ENCODE measurements at places on chromosomes 5 and 9. TPM values are rescaled to one million over a fixed set of nuclear protein-coding genes. Genes with fewer than 3 reads are reported as not detected.

DNA sequence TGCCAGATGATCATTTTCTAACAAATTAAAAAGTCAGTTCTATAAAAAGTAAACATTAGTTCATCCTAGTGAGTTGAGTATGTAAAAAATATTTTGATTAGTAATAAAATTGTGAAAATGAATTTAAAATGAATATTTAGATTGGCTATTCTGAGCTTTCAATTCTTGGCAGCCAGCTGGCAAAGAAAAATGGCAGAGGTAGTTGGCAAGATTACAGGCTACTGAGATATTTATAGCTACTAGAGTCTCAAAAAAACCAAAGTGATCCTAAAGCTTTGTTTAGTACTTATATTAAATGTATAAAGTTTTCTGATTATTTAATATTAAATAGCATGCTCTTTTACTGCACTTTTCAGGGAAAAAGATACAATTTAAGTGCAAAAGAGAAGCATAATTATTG is 25.0 kb downstream of the SGTB start:
- DNase-seq: no peak

- peak; percentile 63 for DNase-seq
These were observed 3.3 kb downstream of the SNAPC3 start for GRCh38 chr9:15426019-15426418.

GRCh38 chr5:160390787-160391696 is 8.8 kb downstream of the FAM200C start:
- no peak for DNase-seq

DNA sequence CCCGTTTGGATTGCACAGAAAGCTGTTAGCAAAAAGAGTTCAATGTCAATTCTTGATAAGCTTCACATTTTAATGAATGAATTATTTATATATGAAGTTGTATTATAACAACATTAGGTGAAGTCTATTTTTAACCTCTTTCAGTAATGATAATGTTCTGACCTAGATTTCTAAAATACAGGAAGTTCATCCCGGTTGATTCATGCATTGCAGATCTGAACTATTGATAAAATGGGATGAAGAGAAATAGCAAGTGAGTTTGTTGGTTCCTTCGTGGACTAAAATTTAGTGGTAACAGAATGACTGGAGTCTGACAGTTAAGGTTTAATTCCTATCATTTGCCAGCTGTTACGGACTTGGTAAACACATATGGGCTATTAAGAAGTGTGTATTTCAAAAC is 180.5 kb downstream of the PCSK1 start:
- DNase-seq: no peak

DNA sequence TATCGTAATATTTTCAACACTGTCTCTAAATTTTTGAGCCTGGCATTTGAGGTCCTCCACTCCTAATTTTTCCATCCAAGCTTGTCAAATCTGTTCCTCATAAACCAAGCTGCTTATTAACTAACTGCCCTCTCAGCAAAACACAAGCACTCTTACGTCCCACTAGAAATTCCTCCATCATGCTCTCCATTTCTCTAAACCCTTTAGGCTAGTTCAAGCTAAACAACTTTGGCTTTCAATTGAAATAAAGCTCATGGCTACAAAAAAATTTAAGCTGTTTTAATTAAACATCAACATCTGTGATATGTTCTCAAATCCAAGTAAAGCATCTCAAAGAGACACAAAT is 45.7 kb downstream of the RNF145 start:
- no peak for DNase-seq

GRCh38 chr5:160166973-160167623 is 47.8 kb upstream of the PWWP2A start:
- no peak for DNase-seq

DNA sequence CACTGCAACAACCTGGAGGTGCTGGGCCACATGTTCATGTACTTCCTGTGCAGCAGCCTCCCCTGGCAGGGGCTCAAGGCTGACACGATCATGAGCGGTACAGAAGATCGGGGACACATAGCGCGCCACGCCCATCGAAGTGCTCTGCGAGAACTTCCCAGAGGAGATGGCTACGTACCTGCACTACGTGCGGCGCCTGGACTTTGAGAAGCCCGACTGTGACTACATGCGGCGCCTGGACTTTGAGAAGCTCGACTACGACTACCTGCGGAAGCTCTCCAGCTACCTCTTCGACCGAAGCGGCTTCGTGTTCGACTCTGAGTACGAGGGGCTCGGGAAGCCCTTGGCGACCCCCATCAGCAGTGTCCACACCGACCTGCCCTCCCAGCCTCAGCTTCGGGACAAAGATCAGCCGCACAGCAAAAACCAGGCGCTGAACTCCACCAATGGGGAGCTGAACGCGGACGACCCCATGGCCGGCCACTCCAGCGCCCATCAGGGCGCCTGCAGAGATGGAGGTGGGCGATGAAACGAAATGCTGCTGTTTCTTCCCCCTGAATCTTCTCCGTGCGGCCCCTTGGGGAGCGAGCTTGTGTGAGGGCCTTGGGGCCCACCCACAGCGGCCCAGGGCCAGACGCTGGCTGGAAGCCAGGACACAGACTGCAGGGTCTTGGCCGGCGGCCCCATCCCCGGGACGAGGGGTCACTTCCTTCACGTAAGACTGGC is 56.5 kb downstream of the JAK2 start:
- peak; percentile 43 for DNase-seq

The PCSK1 gene
- total RNA-seq: 3.6 TPM

The GRM6 gene
- not detected for total RNA-seq

The LMNB1 gene
- total RNA-seq: 27.5 TPM

DNA sequence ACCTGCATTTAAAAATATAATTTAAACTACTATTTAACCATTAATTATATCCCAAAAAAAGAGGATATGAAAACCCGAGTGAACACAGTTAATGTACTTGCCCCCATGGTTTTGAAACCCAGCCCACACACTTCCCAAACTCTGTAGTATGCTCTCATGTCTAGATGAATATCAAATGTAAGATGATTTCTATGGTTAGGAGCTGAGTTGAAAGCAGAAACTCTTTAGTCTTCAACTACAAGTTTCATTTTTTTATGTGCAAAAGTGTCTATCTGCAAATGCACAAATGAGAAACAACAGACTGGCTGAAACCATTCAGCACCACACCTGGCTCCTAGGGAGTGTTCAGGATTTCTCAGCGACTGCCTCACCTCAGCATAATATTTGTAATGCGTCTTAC is 183.3 kb downstream of the SEMA5A start:
- DNase-seq: no peak

DNA sequence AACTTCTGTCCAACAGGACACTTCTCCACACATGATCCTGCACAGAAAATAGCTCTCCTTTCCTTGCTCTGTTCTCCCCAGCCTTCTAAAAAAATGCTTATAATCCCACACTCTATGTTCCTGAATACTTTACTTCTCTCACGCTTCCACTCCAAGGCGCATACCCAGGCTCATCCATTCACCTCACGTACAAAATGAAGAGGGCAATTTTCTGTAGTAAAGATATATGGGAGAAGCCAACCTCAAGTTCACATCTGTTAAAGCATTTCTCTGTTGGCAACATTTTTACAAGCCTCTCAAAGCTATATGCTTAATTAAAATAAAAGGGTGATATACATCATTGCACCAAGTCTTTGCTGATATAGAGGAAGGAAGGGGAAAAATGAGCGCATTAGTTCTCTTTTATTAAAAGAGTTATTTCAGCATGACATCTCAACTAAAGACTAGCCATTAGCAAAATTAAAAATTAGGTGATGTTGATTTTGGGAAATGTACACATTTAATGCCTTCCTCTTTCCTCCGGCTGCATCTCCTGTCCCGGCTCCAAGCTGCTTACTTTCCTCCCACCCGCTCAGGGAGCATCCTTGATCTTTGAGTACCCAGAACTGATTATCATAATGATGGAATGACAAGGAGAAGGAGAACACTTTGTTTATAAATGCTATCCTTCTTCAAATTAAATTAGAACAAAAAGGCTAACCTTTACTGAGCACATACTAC is 342.1 kb upstream of the PANK3 start:
- DNase-seq: no peak

The IFNB1 gene
- not detected for total RNA-seq

The PCDHGC4 gene
- total RNA-seq: 4.8 TPM

DNA sequence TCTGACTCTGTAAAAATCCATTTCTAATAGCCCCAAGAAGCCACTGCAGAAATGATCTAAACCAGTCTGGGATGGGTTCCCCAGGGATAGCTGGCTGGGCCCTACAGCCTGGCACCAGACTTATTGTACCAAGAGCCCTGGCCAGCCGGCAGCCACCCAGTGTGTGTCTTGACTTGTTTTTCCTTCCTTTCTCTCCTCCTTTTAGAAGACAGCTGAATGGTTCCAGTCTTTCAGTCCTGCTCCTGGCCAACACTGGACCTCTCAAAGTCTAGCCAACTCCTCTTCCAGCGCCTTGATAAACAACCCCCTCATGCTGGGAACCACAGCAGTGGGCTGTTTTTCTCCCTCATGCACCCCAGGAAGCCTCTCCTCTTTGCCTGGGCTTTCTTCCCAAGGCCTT is 34.1 kb downstream of the ATOX1 start:
- DNase-seq: no peak

DNA sequence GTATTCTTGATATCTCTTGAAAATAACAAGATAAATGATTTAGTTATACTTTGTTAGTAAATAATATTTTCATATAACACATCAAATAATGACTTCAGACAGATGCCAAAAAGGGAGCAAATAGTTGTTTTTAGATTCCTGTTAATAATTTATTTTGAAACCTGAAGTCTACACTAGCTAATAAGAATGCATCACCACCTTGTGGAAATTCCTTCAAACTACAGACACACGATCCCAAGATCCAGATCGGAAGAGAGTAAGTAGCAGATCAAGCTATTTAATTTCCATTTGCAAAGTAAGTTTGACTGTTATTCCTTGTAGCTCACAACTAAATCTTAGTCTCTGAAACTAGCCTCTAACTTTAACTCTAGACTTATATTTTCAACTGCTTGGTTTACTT is 35.5 kb upstream of the ISL1 start:
- no peak for DNase-seq

- no peak for DNase-seq
These were observed 46.2 kb downstream of the SKIC3 start for GRCh38 chr5:95508550-95508949.

GRCh38 chr9:116391306-116391900 is 237.8 kb downstream of the PAPPA start:
- no peak for DNase-seq

GRCh38 chr9:33082538-33083326 is 6.3 kb upstream of the SMU1 start:
- no peak for DNase-seq

DNA sequence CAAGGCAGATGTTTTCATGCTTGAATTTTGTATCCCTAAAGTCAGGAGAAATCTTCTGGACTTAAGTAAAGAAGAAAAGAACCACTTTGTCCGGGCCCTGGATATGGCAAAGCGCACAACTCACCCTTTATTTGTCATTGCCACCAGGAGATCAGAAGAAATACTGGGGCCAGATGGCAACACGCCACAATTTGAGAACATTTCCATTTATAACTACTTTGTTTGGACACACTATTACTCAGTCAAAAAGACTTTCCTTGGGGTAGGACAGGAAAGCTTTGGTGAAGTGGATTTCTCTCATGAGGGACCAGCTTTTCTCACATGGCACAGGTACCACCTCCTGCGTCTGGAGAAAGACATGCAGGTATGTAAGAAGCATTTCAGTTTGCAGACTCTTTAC is 2.3 kb downstream of the TYRP1 start:
- DNase-seq: no peak

- no peak for DNase-seq
These were observed 70.8 kb downstream of the SERINC5 start for GRCh38 chr5:80185095-80185494.

The GCNT4 gene
- 3.3 TPM for total RNA-seq

GRCh38 chr9:33992632-33993031 is 56.1 kb downstream of the UBAP2 start:
- DNase-seq: no peak

The IFNA21 gene
- total RNA-seq: not detected

DNA sequence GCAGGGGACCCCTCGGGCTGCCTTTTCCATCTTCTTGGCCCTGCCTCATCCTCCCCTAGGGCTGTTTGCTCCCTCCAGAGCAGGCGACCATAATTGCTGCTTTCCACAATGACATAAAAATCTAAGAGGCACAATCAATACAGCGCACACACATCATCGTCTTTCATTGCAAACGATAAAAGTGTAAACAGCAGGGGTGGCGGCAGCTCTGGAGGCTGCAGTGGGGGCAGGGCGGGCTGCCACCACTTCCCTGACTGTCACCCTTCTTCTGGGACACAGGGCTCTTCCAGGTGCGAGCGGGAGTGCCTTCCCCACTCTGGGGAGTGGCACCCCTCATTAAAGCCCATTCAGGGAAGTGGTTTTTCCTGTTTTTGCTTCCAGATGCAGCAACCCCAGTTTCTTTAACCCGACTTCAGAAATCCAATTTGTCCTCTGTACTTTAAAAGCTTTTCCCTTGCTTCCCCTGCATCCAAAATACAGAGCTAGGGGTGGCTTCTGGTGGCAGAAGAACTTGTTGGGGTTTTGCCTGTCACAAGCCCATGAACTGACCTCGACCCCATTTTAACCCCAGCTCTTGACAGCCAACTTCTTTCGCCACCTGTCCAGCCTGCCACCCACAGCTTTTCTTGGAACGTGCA is 45.7 kb downstream of the TSPAN17 start:
- peak; percentile 53 for DNase-seq

The FGFR4 gene
- total RNA-seq: 264 TPM

- no peak for DNase-seq
These were observed 130.1 kb upstream of the LARP1 start for GRCh38 chr5:154625031-154625430.

The GMCL2 gene
- not detected for total RNA-seq

- DNase-seq: no peak
These were observed 154.6 kb upstream of the GNA14 start for GRCh38 chr9:77802515-77803293.

GRCh38 chr9:133973791-133974630 is 18.1 kb downstream of the VAV2 start:
- DNase-seq: peak; percentile 90

The C5 gene
- 1.7 TPM for total RNA-seq

The TAF9 gene
- total RNA-seq: 37.1 TPM

The GARIN3 gene
- total RNA-seq: not detected

- DNase-seq: no peak
These were observed 84.6 kb downstream of the CEMIP2 start for GRCh38 chr9:71683598-71684235.

DNA sequence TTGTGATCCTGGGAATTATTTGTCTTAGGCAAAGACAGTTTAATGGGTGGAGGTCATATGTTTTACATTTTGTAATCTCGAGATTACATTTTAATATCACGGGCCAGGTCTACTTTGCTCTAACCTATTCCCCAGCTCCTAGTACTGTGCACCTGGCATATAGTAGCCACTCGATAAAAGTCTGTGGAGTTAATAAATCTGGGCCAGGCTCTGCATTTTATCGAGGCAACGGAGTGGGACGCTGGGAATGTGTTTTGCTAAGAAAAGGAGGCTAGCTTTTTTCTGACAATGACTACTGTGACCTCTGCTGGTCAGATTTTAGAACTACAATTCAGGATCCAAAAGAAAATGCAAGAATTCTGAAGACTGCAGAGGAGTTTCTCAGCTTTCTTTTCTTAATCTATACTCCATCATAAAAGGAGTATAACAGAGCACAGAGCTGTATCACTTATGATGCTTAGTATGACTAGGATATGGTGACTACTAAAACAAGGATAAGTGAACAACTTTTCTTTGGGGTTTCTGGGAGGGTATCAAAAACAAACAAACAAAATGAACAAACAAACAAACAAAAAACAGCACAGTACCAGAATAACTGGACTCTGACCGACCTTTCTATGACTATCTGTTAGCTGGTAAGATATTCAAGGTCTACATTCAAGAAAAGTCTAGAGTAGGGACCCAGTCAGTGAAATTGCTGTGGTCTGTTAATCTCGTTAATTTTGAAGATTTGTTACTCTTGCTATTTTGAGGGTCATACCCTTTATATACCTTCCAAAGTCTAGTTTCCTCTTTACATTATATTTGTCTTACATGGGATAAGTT is 46.1 kb upstream of the CER1 start:
- no peak for DNase-seq

The DOCK2 gene
- total RNA-seq: 13.8 TPM
